K562 (cell line): ENCODE measurements at places on chromosomes 6 and 20. TPM values are rescaled to one million over a fixed set of nuclear protein-coding genes. Genes with fewer than 3 reads are reported as not detected.

The TRIM10 gene
- total RNA-seq = 0.58 and 0.86 TPM in 2 replicates

DNA sequence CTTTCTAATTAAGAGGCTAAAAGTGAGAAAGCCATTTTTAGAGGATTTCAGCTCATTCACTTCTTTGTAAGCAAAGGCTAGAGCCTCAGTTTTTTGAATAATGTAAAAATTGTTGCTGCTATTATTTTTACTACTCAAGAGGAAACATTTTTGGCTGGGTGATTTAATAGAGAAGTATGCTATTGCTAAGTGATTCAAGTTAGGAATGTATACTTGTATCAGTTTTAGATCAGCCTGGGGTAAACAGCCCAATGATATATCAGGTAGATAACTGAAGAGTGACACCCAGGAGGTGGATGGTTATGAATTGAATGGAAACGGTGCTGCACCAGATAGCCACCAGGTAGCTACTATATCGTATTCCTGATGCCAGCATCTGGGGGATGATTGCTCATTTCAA is 9.2 kb downstream of the QKI start:
- no peak for DNase-seq

The MUC21 gene
- not detected in 2 replicates for total RNA-seq

DNA sequence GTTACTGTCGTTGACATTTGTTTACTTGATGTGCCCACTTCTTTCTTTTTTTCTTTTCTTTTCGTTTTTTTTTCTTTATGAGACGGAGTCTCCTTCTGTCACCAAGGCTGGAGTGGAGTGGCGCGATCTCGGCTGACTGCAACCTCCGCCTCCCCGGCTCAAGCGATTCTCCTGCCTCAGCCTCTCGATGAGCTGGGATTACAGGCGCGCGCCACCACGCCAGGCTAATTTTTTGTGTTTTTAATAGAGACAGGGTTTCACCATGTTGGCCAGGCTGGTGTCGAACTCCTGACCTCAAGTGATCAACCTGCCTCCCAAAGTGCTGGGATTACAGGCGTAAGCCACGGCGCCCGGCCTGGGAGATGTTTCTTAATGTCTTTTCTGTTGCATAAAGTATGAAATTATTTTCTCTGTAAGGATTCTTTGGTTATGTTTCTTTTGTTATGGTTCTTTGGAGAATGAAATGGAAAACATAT is 33.3 kb upstream of the PRSS16 start:
- DNase-seq = no peak

The SYCP2L gene
- total RNA-seq = 18.1 and 21.5 TPM in 2 replicates

GRCh38 chr6:89858041-89858440 is 28.4 kb downstream of the CASP8AP2 start:
- no peak for DNase-seq

DNA sequence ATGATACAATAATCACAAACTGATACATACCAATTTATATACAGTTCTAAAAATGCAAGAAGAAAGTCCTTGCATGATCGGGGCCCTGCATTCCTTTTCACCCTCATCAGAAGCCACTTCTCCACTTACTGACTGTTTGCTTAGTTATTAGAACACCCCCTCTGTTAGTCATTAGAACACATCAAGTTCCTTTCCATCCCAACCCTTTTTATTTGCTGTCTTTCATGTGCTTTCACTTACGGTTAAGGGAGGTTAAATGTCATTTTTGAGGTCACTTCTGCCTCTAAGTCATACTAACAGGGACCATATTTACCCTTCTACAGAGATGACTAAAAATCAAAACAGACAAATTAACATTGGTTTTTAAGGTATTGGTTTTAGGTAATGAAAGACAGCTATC is 149.1 kb downstream of the LMBRD1 start:
- DNase-seq = no peak

GRCh38 chr6:56905378-56905777 is 49.5 kb upstream of the BEND6 start:
- DNase-seq = no peak

- DNase-seq = no peak
These were observed 14.6 kb upstream of the FAXC start for GRCh38 chr6:99364026-99364425.

- peak; percentile 35 for DNase-seq
These were observed 19.8 kb downstream of the HLA-E start for GRCh38 chr6:30508890-30509736.

The NUS1 gene
- 47.1 and 51.4 TPM in 2 replicates for total RNA-seq

GRCh38 chr6:128471907-128472306 is 48.5 kb downstream of the PTPRK start:
- DNase-seq = no peak

DNA sequence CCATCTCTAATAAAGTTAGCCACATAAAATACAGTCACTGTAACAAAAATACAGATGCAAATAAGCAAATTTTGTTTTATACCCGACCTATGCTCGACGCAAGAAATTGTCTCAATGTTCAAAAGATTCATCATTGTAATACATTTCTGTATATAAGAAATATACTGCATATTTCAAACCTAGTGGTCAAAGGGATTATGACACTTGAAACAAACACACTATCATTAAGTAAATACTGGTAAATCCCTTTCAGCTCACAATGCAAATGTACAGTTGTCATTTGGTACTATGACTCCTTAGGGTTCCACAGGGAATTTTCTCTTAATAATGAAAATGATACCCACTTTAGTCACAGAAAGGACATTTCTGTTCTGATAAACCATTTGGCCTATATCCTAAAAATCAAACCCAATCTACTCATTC is 2.2 kb downstream of the HIVEP2 start:
- peak; percentile 20 for DNase-seq

DNA sequence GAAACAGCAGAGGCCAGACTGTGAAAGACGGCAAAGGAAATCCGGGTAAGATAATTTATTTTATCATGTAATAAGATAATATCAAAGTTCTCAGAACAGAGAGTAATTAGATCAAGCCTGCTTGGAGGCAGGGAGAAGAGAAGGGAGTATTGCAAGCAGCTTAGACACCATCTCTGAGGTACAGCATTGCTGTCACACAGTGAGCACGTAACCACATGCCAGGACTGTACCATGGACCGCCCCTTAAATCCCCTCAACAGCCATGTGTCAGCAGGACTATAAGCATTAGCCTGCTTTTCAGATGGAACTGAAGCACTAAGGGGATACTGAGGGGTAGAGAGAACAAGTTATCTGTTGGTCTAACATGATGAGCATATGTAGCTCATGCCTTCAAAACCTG is 141.5 kb downstream of the C6orf118 start:
- no peak for DNase-seq

DNA sequence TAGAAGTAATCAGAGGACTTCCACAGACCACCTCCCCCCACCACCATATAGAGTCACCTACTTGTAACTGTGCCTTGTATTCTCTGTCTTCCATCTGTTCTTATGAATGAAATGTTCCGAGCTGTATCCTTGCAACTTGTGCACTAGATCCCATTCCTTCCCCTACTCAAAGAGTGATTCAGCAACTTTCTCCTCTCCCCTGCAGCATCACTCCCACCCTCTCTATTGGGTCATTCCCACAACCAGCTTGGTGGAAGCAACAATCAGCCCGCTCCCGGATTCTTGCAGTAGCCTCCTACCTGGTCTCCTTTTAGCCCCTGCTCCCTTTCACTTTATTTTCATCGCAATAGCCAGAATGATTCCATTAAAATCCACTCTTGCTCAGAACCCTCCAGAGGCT is 34.9 kb upstream of the REV3L start:
- no peak for DNase-seq

DNA sequence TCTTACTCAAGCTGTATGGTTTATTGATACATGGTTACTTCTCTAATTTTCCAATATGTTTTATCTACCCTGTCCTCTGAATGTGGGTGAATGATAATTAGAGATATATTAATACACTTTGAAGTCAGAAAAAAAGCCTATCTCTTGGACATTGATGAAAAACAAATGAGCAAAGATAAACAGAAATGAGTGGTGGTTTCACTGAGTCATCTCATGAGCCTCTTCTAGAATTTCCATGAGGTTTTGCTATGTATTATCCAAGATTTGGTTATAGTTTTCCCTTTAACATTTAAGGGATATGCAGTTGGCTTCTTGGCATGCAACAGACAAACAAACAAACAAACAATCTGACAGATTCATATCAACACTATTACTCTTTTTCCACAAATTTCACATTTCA is 586.8 kb downstream of the RFPL4B start:
- no peak for DNase-seq

- no peak for DNase-seq
These were observed 125.0 kb upstream of the BACH2 start for GRCh38 chr6:90421666-90422065.

The OR14J1 gene
- total RNA-seq = not detected in 2 replicates

The OTOR gene
- not detected in 2 replicates for total RNA-seq

The CLPSL1 gene
- total RNA-seq = not detected in 2 replicates

DNA sequence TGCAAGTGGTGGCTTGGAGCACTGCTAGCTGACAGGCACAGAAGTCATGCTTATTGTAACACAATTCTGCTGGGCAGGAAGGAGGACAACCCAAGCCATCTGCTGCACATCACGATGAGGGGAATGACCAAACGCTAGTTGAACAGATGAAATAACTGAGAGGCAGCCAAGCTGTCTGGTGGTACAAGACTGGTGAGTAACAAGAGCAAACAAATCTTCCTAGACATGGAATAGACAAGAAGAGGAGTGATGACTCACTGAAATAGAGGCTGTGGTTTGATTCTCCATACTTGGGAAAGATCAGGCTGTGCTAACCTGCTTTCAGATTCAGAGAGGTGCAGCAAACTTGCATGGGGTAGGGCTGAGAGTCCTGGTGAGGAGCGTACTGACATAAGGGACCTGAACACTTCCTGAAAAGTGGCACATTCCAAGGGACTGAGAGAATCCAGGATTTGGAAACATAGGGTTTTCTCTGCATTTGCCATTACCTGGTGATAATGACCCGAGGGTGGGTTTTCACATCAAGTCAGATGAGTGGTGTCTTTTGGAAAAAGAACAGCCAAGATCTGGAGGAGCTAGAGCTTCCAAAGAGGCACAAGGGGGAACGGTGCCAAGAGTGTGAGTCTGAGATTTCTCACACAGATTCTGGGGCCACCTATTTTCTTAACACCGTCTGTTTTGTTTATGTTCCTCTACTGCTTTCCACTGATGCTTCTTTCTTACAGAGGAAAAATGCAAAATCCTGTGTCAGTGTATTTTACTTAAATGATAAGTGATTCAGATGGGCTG is 60.0 kb downstream of the PRL start:
- DNase-seq = no peak
